Kidney tubule cell (primary cell): ENCODE measurements at places on chromosomes 3 and 15.

- peak; percentile 16 for DNase-seq
These were observed 107.8 kb downstream of the LRRN1 start for GRCh38 chr3:3907023-3907422.

DNA sequence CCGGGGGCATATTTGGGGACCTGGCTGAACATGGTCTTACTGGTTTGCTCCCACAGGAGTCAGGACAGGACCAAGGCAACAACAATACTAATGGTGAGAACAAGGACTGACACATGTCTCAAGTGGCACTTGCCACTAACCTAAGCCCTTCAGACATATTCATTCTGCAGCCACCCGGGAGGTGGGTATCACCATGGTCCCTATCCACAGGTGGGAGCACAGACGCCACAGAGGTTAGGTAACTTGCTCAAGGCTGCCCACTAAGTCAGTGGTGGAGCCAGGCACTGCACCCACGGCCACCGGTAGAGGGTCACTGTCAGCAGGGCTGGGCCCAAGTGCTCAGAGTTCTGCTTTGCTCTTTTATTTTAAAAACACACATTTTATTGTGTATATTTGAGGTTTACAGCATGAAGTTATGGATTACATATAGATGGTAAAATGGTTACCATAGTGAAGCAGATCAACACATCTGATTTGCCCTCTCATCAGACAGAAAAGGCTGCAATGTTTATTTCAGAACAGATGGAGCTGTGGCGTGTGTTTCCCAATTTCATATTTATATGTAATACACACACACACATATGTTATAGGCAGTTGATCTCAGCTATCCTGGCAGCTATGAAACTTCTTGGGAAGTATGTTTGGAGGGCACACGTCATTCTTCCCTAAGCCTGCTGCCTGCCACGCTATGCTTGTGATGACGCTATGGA, 30.0 kb upstream of the SLC41A3 start:
- DNase-seq: no peak

DNA sequence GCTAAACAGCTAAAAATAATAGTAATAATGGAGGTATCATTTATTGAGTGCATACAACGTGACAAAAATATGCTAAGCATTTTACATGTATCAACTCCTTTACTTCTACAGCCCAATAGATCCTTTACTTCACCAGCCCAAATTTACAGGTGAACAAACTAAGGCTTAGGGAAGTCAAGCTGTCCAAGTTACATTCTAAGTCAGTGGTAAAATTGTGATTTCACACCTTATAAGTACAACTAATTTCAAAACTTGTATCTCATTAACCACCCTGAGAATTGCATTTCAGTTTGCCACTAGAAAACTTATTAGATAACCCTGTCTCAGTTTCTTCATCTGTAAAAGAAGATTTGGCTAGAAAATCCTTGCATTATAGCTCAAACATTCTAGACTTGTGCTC, 10.7 kb downstream of the SLC33A1 start:
- no peak for DNase-seq

DNA sequence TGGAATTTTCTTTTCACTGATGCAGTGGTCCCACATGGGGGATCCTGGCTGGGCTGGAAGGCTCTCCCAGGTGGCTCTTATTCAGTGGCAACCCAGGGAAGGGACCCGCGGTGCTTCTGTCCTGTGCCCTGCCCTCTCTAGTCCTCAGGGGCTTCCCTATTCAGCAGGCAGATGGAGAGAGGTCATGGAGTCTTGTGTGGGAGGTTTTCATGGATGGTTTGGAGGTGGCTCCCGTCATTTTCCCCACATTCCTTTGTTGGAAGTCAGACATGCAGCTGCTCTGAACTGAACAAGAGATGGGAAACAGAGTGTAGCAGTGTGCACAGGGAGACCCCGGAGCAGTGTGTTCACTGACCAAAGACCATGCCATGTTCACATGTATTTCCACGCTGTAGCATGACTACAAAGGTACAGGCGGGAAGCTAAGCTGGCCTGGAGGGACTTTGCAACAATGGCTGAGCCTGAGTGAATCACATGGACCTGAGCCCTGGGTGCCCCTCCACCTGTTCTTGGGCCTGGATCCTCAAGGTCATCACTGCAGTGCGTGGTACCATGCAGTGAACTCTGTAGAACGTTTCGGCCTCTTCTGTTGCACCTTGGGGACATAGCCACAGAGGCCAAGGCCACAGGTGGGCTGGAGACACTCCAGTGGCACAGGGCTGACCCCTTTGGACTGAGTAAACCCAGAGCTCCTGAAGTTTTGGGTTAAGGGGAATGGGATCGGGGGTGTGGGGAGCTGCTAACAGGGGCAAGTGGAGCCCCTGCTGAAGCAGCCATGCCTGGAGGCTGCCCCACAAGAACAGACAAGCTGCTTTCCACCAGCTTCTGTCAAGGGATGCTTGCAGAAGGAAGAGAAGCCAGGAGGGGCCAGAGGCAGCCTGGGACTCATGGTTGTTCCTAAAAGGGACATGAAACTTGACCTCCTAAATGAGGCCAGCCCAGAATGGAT, 123.0 kb downstream of the ASB7 start:
- peak; percentile 74 for DNase-seq

GRCh38 chr3:13105181-13105895, 32.1 kb upstream of the IQSEC1 start:
- DNase-seq: no peak

GRCh38 chr15:62457100-62457499, 292.0 kb upstream of the C2CD4B start:
- no peak for DNase-seq

- DNase-seq: peak; percentile 48
These were observed 885.4 kb downstream of the PDCD6IP start for GRCh38 chr3:34683851-34684250.

DNA sequence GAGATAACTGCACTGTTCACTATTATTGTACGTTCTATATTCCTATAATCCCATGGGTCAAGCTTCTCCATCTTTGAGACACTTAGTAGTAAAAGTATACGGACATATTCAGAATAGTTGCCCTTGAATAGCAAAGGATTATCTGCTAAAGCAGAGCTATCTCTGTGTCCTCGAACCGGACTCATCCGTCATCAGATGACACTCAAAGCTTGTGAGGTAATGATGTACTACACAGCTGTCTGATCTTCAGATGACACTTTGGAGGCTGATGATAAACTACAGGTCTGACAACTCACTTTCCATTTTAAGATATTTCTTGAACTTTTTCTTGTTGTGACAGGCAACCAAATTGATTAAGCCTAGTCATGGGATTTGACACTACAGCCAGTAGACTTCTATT, 240.2 kb downstream of the SCAPER start:
- DNase-seq: no peak

DNA sequence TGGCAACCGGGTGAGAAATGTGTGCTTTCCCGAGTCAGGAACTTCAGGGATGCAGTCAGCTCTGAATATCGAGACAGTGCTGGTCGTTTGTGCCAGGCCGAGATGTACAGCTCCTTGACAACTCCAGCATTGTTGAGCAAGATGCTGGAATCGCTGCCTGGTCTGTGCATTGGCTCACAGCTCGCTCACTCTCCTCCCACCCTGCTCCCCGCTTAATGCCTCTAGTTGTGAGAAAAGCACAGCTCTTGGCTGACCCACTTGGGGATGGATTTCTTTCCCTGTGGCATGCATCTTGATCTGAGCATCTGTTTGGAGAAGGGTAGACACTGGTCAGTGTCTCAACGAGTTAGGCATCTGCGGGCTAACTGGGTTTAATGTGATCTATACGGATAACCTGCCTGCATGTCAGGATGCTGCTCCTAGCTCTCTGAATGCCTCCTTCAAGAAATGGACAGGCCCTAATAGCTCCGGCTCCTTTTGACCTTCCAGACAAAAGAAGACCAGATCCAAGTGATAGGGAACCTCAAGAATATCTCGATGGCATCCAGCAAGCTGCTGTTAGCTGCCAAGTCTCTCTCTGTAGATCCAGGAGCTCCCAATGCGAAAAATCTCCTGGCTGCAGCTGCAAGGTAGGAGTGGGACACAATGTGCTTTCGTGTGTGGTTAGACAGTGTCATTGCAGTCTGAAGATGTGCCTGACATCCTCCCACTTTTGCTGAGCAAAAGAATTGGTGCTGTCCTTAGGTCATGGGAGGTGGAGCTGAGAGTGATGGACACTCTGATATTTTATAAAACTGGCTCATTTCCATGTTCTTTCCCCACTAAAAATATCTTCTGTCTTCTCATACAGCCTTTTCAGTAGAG, 302.2 kb upstream of the TPM1 start:
- no peak for DNase-seq
